ENCODE measurements at places on chromosomes 12 and 14.

- DNase-seq, result peak; percentile 42
Observed at GRCh38 chr12:89566615-89567014, 40.8 kb upstream of the POC1B start.

GRCh38 chr12:103905730-103906349 lies 24.4 kb upstream of the HSP90B1 start:
- peak; percentile 9 for DNase-seq

- DNase-seq, result peak; percentile 68
Observed at GRCh38 chr14:74945852-74946658, 9.3 kb downstream of the PGF start.

- no peak for DNase-seq
Observed at GRCh38 chr12:112894128-112894527, 12.6 kb upstream of the OAS1 start.

GRCh38 chr12:124610021-124610612 lies 42.7 kb upstream of the NCOR2 start:
- no peak for DNase-seq

- DNase-seq, result peak; percentile 31
Observed at GRCh38 chr12:46384451-46385309, 12.1 kb upstream of the SLC38A2 start.

DNA sequence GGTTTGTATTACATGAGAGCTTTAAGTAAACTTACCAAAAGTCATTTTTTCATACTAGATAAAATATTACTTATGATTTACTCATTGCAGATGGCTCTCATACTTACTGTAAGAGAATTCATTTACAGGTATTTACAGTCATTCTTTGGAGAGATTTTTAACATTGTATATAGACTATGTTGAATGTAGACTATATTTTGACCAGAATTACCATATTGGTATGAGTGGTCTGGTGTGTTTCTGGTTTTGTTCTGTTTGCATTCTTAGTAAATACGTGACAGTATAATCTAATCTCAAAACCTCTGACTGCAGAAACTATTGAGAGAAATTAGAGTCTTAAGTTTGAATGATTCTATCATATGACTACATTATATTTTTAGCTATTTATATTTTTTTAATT lies 91.1 kb downstream of the USP15 start:
- no peak for DNase-seq

Measured in inflammatory macrophage (primary cell).